ENCODE measurements at places on chromosomes 12 and 14.

DNA sequence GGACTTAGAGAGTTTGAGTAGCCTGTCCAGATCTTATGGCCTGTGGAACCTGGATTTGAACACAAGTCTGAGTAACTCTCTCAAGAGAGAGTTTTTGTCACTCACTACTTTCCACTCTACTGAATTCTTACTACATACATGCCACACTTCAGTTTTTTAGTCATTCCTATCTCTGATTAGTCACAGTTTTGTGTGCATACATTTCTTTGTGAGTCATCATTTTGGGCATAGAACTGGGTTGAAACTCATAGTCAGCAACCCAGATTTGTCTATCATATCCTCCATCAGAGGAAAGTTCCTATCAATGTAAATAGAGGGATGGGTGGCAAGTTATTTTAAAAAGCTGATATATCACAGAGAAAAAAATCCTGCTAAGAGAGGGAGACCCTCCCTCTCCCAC, 42.9 kb downstream of the FLRT2 start:
- DNase-seq: no peak

- no peak for DNase-seq
Observed at GRCh38 chr14:31949709-31950108, 127.4 kb upstream of the ARHGAP5 start.

DNA sequence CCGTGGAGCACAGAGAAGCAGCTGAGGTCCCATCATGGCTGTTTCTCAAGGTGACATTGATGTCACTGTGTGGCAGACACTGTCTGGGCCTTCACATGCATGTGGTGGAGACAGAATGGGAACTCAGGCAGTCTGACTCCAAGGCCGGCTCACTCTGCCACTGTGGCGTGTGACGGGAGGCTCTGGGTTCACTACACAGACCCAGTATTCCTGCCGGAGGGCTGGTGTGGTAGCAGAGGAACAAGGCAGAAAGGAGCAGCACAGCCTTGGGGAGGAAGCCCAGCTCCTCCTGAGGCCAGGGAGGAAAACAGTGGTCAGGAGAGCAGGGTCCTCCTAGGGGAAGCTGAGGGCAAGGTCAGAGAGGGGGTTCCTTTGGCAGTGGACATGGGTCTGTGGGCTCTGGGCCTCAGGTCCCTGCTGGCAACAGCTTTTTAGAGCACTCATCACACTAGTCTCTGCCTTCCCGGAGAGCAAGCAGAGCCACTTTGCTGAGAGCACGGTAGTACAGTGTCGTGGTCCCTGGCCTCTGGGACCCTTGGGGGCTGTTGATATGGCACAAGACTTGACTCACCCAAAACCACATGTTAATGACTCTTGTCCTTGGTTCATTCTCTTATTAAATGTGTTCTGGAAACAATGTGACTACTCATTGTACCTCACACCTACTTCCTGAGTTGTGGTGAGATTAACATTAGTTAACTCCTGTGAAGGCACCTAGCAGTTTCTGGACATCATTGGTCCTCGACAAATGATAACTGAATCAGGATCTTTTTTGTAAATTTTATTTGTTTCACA, 21.3 kb downstream of the DCAF4 start:
- DNase-seq: no peak

GRCh38 chr12:49823350-49823749, 4.9 kb downstream of the NCKAP5L start:
- DNase-seq: no peak

GRCh38 chr12:52366738-52367485, at the start of gene KRT85:
KRT85 (minus strand) TSS chr12:52367481; CDS start chr12:52367405, 76 bp downstream.
- no peak for DNase-seq

- DNase-seq: no peak
Observed at GRCh38 chr12:58224536-58225105, 283.3 kb downstream of the ATP23 start.

DNA sequence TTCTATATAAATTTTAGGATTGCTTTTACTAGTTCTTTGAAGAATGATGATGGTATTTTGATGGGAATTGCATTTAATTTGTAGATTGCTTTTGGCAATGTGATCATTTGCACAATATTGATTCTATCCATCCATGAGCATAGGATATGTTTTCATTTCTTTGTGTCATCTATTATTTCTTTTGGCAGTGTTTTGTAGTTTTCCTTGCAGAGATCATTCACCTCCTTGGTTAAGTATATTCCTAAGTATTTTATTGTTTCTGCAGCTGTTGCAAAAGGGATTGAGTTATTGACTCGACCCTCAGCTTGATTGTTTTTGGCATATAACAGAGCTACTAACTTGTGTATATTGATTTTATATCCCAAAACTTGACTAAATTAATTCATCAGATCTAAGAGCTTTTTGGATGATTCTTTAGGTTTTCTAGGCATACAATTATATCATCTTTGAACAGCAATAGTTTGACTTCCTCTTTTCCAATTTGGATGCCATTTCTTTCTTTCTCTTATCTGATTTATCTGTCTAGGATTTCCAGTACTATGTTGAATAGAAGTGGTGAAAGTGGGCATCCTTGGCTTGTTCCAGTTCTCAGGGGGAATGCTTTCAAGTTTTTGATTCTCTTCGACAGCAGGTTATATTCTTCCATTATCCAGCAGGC, 668.1 kb downstream of the SLC16A7 start:
- DNase-seq: no peak

GRCh38 chr12:125157177-125157576, 91.9 kb downstream of the AACS start:
- no peak for DNase-seq

DNA sequence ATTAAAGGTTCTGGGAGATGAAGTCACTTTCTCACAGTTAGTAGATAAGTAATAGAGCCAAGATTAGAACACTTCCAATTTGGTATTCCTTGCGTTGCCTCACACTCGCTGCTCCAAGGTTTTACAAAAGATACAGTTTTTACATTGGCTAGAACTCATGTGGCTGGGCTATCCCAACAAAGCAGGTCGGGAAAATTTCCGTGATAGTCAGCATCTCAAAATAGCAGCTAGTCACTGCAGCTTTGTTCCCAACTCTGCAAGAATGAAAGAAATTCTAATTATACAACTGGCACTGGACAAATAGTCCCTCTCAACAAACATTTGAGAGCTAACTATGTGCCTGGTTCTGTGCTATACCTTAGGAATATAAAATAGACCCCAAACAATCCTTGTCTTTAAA, 24.6 kb upstream of the PPP1R12A start:
- DNase-seq: no peak

GRCh38 chr14:25118671-25119070, 68.7 kb upstream of the STXBP6 start:
- no peak for DNase-seq

GRCh38 chr12:65675141-65675621, 149.1 kb upstream of the HMGA2 start:
- DNase-seq: no peak

DNA sequence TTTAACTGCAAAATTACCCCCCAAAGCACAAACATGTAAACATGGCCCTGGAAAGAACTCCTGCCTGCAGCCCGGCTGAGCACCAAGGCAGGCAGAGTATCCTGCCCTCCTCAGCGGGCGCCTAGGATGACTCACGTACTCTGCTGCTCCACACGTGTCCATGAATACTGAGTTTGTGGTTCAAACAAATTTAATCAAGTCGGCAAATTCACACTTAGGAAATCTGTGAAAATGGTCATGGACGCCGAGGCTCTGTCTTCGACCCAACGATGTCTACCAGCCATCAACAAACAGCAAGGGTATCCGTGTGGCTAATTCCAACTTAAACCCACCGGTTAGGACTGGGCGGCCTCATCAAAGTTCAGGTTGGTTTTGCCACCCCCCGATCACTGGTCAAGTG, 25.5 kb downstream of the GOLGA3 start:
- DNase-seq: no peak

DNA sequence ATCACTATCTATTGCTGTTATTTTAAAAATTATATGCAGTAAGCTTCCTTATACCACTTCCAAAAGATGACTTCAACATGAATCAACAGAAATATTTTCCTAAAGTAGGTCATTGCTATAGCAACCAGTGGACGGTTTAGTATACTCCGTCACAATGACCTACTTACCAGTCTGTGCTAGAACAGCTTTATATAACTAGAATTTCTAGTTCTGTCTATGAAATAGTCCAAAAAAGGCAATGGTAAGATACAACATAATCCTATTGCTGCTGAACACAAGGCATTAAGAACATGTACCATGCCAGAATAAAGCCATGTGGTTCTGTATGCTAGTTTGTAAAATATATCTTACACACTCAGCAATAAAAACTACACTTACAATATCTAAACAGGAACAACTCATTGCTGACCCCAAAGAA, 40.7 kb upstream of the MTERF2 start:
- no peak for DNase-seq

- DNase-seq: no peak
Observed at GRCh38 chr14:70006699-70007098, 127.5 kb downstream of the SMOC1 start.

DNA sequence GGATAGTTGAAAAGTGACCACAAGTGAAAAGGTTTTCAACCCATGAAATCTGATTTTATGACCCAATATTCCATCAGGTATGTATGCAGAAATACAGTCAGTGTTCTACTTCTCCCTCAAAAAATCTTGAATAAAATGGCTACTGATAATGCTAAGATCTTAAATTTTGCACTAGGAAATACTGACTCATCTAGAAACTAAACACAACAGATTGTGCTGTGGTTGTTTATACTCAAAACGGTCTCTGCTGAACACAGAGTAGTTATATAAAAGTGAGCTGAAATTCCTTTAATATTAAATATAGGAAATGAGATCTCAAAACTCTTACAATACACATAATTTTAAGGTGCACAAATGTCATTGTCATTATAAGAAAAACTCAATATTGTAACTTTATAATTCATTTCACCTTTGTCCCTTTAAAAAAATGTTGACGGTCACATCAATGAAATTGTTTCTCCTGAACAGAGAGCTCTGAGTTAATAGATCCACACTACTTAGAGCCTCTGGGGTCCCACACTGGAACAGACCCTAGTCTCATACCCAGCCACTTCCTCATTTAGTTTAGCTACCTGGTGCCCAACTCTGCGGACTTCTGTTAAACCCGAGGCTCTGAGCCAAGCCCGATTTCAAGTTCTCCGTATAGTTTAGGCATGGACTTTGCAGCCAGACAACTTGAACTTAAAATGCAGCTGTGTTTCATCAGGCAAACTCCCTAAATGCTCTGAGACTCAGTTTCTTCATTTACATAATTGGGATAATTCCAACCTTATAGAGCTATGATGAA, 9.3 kb downstream of the COCH start:
- no peak for DNase-seq

GRCh38 chr12:18859400-18859799, 121.5 kb downstream of the CAPZA3 start:
- DNase-seq: no peak

GRCh38 chr12:12474471-12474928, 88.2 kb downstream of the DUSP16 start:
- no peak for DNase-seq

DNA sequence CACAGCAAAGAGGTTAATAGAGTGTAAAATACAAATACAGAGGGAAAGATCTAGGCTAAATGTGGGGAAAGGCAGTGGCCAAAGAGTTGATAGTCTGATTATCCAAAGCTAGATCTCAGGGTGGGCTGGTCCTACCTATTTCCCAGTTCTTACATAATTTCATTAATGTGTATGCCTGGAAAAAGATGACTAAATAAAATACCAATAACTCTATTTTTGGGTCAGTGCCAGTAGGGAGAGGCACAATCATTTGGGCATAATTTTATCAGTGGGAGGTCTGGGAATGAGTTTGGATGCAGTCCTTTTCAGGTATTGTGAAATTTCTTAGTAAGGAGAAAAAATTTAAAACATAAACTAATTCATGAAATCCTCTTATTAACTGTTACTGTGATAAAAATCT, 30.6 kb upstream of the CLEC14A start:
- DNase-seq: no peak

DNA sequence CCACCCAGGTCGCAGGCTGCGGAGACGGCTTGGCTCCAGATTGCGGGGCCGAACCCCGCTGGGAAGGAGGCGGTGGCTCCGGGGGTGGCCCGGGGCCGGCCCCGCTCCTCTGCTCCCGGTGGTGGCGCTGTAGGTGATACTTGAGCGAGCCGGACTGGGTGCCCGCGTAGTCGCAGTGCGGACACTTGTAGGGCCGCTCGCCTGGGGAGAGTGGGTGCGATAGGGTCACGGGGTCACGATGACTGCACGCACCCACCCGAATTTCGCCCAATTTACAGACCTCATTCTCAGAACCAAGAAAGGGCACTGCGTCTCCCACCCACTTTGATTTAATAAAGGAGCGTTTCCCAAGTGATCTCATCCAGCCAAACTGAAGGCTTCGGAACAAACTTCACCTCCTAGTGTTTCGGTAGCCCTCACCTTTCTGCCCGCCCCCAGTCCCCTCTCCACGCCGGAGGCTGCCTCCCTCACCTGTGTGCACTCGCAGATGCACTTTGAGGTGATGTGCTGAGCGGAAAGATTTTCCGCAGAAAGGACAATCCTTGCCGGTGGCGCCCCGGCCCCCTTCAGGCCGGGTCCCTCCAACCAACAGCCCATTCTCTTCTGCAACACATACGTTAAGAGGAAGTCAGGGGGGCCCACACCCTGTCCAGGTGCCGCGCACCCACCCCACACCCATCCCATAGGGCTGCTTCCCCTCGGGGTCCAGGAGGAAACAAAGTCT, 7.4 kb downstream of the ZNF219 start:
- DNase-seq: no peak

- DNase-seq: no peak
Observed at GRCh38 chr14:35202195-35202594, 79.8 kb downstream of the PRORP start.

DNA sequence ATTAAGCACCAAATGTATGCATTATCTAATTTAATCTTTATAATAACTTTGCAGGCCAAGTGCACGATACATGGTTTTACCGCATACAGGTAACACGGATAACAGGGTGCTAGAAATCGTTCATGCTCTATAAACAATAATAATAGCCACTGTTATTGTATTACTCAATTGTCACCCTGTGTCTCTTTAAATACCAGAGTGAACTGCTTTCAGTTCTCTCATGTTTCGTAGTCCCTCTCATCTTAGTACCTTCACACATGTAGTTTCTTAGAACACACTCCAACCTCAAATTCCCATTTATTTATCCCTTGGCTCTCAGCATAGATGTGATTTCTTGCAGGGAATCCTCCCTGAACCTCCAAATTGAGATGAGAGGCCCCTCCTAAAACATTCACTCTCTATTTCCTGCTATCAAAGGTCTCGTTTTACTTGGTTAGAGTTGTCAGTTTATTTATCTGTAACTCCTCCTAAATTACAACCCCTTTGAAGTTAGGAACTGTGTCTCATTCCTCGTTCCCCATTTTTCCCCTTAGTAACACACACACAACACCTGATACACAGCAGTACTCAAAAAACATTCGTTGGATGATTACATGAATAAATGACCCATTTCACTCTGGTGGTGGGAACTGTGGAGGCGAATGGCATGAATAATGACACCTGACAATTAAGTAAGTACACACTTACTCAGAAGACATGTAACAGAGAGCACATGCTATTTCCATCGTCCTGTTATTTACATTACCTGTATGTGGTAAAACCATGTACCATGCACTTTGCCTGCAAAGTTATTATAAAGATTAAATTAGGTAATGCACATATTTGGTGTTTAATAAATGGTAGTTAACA, 134.6 kb downstream of the BTG1 start:
- DNase-seq: no peak

Measured in left lobe of liver (tissue), 2 donors.